ENCODE measurements at places on chromosomes 4 and X. TPM values are rescaled to one million over a fixed set of nuclear protein-coding genes. Genes with fewer than 3 reads are reported as not detected.

DNA sequence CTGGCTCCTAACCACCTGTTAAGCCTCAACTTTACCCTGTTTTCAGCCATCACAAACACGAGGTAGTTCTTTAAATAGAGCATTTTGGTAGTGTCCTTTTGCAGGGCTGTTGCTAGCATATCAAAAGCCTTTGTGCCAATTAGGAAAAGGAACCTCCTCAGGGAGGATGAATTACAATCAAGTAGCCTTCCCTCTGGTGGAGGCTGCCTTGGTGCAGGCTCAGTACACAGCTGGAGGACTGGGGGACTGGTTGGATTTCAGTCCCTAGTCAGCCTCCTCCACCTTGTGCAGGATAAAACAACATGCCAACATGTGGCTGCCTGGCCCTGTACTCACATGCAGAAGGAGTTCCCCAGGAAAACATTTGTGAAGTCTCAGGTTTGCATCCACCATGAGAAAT, 53.1 kb downstream of the RASGEF1B start:
- DNase-seq = no peak

GRCh38 chr4:2393353-2394270, 24.8 kb downstream of the ZFYVE28 start:
- no peak for DNase-seq

The TRIM75 gene
- not detected for total RNA-seq

The CFAP47 gene
- not detected for total RNA-seq

The KDR gene
- not detected for total RNA-seq

Measured in T-helper 17 cell (primary cell).